Suprapubic skin (tissue), 4 donors: ENCODE measurements at places on chromosomes 16 and 17. TPM values are rescaled to one million over a fixed set of nuclear protein-coding genes. Genes with fewer than 3 reads are reported as not detected.

DNA sequence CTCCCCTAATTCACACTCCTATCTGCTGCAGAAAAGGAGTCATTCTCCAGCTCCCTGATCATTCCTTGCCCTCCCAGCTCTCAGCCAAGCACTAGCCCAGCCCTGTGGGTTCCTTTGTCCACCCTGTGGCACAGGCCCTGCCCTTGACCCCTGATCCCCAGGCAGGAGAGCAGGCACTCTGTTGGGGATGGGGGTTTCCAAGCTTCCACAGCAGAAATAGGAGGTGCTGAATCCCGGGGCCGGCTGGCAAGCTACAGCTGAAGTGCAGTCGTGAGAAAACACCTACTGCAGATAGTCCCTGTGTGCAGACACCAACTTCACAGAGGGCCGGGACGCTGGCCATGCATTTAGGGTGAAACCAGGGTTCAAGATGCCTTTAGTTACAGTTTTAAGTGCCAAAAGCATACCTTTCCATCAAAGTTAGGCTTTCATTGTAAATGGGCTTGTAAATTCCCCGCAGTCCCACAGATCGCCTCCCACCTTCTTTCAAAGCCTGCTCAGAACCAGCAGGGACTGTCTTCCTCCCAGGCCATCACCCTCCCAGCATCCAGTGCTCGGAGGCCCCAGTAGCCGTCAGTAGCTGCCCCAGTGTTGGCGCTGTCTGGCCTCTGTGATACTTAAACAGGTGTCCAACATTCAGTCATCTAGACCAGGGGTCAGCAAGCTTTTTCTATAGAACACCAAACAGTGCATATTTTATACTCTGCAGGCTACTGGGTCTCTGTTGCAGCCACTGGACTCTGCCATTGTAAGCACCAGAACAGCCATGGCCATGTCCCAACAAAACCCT, 10.6 kb downstream of the CPSF4L start:
- no peak for DNase-seq

PRRT2 gene
- total RNA-seq, result 1.1 TPM

FBXL19 gene
- total RNA-seq, result 28.7 TPM

DNA sequence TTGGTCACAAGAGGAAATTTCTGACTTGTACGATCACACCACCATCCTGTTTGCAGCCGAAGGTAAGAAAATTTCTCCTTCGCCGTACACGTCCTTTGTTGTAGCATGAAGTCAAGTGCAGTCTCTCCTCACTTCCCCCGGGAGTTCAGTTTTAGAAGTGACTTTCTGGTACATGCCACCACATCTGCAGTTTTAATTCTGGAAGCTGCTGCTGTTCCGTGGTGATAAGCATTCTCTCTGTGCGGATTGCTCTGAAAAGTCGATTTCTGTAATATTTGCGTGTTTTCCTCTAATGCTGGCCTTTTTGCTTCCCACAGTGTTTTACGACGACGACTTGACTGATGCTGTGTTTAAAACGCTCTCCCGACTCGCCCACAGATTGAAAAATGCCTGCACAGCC, 20.6 kb downstream of the METTL22 start:
- DNase-seq, result no peak

GRCh38 chr16:35754391-35755369, 2295.3 kb downstream of the TP53TG3F start:
- no peak for DNase-seq

ADAMTS18 gene
- not detected for total RNA-seq

DNA sequence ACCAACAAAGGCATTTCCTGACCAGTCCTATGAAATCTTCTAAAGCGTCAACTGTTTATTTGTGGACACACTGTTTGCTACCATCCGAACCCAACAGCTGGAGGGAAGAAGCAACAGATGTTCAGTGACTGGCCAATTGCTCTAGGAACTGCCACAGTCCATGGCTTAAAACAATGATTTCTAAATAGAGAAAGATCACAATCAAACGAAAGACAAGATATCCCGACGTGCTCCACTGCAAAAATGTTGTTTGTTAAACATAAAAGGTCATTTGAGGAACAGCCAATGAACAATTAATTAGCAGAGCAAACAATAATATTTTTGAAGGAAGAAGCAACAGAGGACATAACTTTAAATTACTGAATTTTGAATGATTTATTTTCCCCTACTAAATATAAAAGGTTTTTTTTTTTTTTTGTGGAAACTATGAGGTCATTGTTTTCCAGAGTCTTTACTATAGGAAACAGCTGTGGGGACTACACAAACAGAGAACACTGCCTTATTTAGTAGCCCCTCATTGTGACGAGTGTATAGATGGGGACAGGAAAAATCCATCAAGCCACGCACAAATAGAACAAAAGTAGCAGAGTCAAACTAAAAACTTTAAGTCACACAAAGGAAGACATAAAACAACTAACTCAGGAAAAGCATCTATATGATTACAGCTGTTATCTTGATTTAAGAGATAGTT, 17.2 kb downstream of the USP31 start:
- DNase-seq, result no peak

- DNase-seq, result no peak
Observed at GRCh38 chr17:9557857-9558256, 17.8 kb downstream of the STX8 start.

GRCh38 chr17:72693151-72693878, 399.2 kb downstream of the SLC39A11 start:
- no peak for DNase-seq

- DNase-seq, result no peak
Observed at GRCh38 chr16:56927471-56927870, 4.5 kb upstream of the HERPUD1 start.

DNA sequence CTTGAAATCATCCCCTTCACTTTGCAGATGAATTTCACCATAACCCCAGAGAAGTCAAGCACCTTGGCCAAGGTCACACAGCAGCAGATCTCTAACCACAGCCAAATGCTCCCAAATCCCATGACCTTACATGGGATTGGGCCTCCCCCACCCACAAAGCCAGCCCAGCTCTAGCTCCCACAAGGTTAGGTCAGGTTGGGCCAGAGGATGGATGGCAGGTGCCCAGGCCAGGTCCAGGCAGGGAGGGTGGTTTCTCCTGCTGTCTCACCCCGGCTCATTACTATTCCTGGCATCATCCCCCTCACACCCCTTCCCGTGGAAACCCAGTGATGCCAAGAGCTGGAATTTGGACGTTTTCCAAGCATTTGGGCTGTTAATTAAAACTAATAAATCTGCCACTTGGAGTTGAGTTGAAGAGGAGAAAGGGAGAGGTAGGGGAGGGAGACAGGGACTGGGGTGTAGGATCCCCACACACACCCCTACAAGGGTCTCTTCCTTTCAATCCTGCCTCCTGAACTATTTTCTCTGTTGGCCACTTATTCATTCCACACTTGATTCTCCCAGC, 181.6 kb downstream of the TMEM132E start:
- DNase-seq, result no peak

PPM1E gene
- 0.08 TPM for total RNA-seq

GRCh38 chr16:11354407-11354732, 9.1 kb downstream of the RMI2 start:
- no peak for DNase-seq

- peak; percentile 74 for DNase-seq
Observed at GRCh38 chr17:8630227-8630801, at the start of gene MYH10. Gene MYH10, minus strand, starts transcription at chr17:8630725. Its CDS starts 7,479 bp downstream, at chr17:8623246.

DNA sequence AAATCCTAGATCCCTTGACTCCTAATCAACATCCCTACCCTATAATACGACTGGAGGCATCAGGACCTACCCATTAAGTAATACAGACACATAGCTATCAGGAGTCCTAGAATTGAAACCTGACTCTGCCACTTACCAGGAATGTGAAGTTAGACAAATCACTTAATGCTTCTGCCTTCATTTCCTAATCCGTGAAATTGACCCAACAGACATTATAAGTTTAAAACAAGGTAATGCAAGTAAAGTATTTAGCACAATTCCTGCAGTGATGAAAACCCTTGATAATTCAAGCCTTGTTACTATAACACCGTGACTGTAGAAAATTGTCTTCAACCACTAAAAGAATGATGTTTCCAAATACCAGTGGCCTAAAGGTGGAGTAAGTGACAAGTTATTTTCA, 150.2 kb downstream of the KCNJ2 start:
- no peak for DNase-seq

DNA sequence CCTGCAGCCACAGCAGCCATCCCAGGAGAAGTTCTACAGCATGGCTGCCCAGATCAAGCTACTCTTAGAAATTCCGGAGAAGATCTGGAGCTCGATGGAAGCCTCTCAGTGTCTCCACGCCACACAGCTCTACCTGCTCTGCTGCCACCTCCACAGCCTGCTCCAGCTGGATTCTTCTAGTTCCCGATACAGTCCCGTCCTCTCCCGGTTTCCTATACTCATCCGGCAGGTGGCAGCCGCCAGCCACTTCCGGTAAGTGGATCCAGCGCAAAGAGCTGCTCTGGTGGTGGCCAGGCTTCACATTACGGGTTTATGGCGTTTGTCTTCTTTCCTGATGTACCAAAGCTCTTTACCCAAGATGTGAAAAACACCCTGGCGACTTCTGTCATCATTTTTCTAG, 3.6 kb downstream of the COG1 start:
- no peak for DNase-seq

- no peak for DNase-seq
Observed at GRCh38 chr17:17313350-17313991, 10.3 kb downstream of the NT5M start.

- DNase-seq, result no peak
Observed at GRCh38 chr17:64554028-64554637, 47.4 kb downstream of the CEP95 start.

HAGHL gene
- 3.2 TPM for total RNA-seq

E2F4 gene
- 96.8 TPM for total RNA-seq

C16orf92 gene
- not detected for total RNA-seq

CPNE7 gene
- 2.9 TPM for total RNA-seq

- DNase-seq, result no peak
Observed at GRCh38 chr17:20955427-20956323, 87.1 kb downstream of the USP22 start.

NME2 gene
- 695 TPM for total RNA-seq

ZNF423 gene
- 1.9 TPM for total RNA-seq

DNA sequence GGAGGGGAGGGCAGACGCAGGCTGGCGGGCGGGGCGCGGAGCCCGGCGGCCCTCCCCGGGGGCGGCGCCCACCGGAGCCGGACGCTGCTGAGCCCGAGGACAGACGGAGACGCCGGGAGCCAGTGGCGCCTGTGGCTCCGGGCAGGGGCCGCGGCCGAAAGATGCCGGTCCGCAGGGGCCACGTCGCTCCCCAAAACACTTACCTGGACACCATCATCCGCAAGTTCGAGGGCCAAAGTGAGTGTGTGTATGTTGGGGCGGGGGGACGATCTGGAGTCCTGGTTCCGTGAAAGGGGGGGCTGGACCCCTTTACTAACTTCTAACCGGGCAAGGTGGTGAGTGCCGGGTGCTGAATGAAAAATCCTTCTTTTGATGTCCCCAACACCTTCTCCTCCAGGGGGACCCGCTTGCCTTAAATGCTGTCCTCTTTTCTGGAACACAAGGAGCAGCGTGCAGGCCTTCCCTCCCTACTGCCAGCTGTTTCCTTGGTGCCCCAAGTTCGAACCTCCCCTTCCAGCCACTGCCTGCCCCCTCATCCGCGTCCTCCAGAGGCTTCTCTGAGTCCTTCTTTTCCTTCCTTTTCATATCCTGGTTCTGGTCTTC, at the start of gene KCNH6:
Gene KCNH6, plus strand, starts transcription at position 106 of the 603 bp plus-strand sequence. Its CDS starts 56 bp downstream, at position 162.
- DNase-seq, result no peak

DNA sequence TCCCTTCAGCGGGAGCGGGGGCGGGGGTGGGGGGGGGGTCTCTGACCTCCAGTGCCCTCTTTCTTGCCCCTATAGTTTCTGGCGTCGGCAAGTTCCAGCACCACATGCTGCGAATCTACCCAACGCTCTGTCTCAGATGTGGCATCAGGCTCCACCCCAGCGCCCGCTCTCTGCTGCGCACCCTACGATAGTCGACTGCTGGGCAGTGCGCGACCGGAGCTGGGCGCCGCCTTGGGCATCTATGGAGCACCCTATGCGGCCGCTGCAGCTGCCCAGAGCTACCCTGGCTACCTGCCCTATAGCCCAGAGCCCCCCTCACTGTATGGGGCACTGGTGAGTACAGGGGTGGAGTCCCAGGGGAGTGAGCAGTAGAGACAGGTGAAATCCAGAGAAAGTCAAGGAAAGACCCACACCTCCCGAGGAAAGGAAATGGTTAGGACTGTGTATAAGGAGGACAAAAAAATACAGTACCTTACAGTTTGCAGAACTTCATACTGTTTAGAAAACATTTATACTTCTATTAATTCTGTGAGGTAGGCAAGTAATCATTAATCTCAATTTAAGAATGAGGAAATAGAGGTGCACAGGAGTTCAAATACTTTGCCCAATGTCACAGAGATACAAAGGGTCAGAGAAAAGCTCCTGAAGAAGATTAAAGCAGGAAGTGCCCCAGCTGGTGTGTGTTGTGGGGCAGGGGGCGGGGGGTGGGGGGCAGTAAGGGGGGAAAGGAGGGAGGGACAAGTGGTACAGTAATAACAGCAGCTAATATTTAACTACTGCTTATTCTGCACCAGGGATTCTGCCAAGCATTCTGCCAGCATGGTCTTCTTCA, 2.5 kb downstream of the IRX6 start:
- no peak for DNase-seq

GRCh38 chr17:9286434-9286833, 265.1 kb downstream of the NTN1 start:
- no peak for DNase-seq

DNA sequence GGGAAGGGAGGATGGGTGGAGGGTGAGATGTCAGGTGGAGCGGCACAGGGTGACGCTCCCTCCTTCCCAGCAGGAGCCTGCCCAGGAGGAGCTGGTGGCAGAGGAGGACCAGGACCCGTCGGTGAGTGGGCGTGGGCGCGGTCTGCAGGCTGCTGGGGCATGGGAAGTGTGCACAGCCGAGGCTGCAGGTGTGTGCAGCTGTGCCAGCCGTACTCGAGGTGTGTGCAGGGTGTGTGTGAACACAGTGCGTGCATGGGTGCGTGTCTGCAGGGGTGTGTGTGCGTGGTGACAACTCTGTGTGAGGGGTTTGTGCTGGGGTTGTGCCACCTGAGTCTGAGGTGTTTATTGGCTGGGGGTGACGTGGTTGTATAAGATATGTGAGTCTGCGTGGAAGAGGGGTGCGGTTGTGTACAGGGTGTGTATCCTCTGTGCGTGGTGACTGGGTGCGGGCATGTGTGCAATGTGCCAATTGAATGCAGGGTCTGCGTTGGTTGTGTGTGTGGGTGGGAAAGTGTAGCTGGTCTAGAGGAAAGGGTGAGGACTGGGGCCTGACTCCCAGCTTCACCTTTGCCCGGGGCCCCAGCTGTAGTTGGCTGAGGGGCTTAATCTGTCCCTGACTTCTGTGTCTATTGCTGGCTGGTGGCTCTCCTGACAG, 670 bp downstream of the TNFSF12 start:
- DNase-seq, result no peak

FOXN1 gene
- total RNA-seq, result 37.4 TPM

DNA sequence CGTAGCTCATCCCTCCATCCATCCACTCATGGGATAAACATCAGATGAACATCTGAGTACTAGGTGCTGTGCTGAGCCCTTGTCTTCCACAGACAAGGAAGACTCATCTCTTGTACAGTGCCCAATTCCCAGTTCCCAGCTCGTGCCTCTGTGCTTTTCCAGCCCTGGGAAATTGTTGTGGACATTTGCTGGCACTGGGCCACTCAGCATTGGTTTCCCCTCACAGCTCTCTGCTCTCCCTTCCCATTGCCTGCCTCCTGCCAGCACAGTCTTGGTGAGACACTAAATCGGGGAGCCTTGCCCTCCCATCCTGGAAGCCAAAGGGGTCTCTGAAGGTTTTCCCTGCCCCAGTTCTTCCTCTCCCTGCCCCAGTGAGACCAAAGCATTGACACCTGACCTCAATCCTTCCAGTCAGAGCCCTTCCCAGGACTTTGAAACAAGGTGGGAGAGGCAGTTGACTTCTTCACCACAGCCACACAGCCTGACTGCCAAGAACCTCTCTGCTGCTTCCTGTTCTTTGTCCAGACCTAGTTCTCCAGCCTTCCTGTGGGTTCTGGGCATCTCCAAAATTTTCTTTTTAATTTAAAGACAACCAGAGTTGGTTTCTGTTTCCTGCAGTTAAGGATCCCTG, 50.2 kb downstream of the WSB1 start:
- no peak for DNase-seq
